ENCODE measurements at places on chromosomes 4 and X.

GRCh38 chrX:85992811-85993229, 54.5 kb downstream of the CHM start:
- DNase-seq, result no peak

- DNase-seq, result no peak
Measured at GRCh38 chrX:41452565-41453356, 5.6 kb downstream of the NYX start.

GRCh38 chr4:160136021-160136420, 1033.1 kb downstream of the RAPGEF2 start:
- DNase-seq, result no peak

DNA sequence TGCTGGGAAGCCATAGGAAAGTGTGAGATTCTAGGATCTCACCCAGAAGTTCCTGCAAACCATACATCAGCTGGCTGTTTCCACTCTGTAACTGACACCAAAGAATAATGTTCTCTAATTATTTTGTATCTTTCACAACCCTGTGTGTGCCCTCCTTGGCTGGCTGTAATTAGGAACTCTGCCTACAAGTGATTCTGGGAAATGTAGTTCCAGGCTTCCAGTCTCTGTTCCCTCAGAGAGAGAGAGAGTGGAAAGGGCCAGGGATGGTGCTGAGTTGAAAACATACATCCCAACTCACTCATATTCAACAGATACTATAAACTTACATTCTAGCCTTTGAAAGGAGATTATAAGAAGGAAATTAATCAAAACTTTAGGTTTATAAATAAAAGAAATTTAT, 57.5 kb upstream of the C1QTNF7 start:
- no peak for DNase-seq

DNA sequence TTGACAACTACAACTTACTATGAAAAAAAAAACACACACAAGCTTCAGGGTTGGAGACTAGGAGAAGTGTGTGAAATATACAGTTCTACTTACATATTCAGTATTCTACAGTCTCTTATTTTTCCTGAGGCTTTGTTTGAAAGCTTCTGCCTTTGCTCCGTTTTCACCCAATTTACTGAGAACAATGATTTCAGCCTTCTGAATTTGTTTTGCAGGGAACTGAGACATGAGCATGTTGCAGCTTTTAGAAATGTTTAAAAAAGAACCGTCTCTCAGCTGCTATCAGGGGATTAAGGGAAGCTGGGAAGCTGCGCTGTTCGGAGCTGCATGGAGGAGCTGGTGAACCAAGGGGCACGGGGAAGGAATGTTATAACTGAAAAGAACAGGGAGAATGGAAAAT, 85.7 kb downstream of the QDPR start:
- no peak for DNase-seq

DNA sequence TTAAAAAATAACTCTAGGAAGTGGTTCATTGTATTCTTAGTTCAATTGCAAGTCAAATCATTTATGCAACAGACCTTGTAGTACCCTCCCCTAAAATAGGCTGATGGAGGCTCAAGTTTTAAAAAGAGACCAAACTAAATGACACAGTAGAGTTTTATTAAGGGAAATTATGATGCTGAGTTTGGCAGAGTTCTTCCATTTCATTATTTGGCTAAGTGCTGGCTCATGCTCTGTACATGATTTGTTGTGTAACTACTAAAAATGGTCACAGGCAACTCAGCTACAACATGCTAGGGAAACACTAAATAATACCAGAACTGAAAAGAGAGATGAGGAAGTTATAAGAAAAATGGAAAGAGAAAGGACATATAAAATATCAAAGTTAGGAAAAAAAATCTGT, 96.1 kb upstream of the TFDP3 start:
- DNase-seq, result no peak

DNA sequence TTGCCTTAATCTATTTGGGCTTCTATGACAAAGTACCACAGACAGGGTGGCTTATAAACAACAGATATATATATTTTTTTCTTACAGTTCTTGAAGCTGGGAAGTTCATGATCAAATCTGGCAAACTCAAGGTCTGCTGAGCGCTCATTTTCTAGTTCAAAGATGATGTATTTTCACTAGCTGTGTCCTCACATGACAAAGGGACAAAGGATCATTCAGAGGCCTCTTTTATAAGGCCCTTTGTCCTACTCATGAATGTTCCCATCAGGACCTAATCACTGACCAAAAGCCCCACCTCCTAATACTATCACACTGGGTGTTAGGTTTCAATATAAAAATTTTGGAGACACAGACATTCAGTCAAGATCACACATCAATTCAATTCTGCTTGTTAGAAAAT, 2025.2 kb downstream of the PCDH7 start:
- no peak for DNase-seq

- DNase-seq, result peak; percentile 33
Measured at GRCh38 chr4:173288296-173288695, 45.9 kb downstream of the HMGB2 start.

DNA sequence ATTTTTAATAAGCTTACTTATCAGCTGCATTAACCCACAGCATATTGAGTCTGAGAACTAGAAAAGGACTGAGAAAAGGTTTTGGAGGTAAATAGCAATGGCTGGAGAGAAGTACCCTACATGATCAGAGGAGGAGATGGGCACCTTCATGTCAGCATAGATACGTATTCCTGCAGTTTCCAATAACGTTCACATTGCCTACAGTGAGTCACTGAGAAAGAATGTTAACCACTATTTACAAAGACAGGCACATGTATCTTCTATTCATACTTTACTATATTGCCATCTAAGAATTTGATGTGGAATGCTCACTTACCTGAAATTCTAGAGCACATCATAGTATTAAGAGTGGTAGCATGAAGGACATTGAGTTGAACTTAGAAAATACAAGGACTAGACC, 92.5 kb downstream of the TLL1 start:
- DNase-seq, result no peak
